ENCODE measurements at places on chromosomes 16 and 17.

- DNase-seq = no peak
Observed at GRCh38 chr16:57493767-57494166, 7.5 kb upstream of the DOK4 start.

- DNase-seq = no peak
Observed at GRCh38 chr16:57486858-57487834, 853 bp upstream of the DOK4 start.

GRCh38 chr16:9082422-9082821 lies 9.0 kb upstream of the HAPSTR1 start:
- DNase-seq = no peak

DNA sequence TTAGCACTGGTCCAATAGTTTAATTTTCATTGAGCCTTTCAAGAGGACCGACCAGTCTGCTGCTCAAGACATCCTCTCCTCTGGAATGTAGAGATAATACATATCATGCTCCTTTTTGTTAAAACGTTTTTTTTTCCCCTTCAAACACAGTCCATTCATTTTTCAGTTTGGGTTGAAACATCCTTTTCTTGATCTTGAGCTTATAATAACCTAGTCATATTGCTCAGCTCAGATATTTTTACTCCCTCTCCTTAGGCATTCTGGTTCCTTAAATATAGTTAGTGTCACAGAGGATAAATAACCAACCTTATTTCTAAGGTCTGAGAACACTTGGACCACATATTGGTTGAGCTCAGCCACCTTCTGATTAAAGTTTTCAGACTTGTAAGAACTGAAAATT lies 12.8 kb downstream of the ANKRD40CL start:
- DNase-seq = no peak

GRCh38 chr16:31641279-31641678 lies 113.6 kb downstream of the AHSP start:
- DNase-seq = no peak

- no peak for DNase-seq
Observed at GRCh38 chr17:8391711-8392110, 5.9 kb downstream of the RNF222 start.

DNA sequence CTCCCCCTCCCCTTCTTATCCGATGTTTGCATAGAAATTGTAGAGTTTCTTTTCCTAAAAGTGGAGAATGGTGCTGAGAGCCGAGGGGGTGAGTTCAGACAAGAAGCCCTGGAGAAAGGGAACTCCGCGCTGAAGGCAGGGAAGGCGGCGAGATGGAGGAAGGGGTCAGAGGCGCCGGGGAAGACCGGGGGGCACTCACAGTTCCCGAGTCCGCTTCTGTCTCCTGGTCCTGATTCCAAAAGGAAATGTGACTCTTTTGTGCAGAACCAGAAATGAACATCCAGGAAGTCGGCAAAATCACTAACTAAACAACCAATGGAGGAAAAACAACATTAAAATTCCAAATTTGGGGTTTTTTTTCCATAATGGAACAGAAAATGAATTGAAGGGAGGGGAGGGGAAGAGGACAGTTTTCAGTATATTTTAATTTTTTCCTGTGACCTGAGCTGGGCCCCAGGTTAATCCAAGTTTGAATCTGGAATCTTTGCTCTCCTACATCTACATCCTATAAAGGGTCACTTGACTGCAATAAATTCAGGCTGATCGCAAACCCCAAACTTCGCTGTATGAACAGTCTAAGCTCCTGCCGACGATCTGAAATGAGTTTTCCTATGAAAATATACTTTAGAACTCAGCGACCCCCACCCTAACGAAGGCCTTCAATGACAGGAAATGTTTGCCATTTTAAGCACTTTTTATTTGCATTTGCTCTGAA lies 252.3 kb downstream of the C16orf95 start:
- no peak for DNase-seq

DNA sequence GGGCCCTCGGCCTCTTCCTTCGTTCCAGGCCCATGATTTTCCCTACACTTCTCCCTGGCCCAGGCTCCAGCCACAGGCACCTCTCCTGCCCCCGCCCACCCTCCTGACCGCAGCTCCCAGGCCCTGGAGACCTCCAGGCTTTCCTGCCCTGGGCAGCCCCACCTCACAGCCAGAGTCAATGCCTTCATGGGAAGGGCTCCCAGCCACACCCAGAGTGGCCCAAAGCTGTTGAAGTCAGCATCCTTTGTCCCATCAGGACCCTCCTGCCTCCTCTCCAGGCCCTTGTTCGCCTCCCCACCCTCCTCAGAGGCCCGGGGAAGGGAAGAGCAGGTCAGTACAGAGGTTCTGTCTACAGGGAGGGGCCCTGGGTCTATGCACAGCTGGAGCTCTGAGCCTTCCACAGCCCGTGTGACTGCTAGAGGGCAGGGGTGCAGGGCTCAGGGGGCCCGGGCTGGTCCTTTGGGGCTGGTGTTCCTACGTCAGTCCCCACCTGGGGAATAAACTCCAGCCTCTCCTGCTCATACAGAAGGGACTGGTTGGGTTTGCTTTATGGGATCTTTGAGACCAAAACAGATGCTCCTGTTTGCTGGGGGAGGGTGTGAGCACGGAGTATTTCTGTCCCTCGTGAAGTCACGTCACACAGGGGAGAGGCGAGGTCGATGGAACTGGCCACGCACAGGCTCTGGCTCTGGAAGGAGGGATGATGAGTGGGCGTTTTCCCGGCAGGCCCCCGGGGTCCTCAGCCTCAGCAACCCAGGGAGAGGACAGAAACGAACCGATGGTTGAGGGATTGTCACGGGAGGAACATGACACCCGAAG lies 20.3 kb downstream of the TRARG1 start:
- no peak for DNase-seq

DNA sequence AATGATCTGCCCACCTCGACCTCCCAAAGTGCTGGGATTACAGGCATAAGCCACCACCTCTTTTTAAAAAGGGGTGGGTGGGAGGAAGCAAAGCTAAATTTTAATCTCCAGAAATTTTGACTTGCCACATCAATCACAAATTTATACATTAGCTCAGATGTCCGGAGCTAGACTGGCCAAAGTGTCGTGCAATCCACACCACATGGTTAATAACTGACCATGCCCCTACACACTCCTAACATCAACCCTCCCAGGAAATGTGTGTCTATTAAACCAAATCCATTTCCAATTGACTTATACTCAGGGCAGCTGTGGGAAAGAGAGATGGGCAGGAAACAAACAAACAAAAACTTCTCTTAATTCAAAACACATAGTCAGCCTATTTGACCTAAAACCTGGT lies 29.9 kb downstream of the SMURF2 start:
- DNase-seq = no peak

DNA sequence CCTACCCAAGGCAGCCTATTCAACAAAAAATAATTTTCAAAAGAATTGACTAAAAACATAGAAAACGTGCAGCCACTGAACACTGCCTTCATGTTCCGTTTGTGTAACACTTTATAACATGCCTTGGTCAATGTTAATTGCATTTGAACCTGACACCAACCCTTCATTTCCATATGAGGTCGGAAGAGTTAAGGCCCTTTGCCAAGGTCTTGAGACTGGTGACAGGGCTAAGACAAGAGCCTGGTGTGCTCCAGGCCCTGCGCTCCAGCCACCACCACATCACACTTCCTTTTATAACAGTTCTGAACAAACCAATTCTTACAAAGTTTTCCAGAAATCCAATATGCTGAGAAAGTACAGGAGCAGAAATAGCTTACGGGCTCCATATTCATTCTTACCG lies 4.2 kb downstream of the BBS2 start:
- DNase-seq = no peak

DNA sequence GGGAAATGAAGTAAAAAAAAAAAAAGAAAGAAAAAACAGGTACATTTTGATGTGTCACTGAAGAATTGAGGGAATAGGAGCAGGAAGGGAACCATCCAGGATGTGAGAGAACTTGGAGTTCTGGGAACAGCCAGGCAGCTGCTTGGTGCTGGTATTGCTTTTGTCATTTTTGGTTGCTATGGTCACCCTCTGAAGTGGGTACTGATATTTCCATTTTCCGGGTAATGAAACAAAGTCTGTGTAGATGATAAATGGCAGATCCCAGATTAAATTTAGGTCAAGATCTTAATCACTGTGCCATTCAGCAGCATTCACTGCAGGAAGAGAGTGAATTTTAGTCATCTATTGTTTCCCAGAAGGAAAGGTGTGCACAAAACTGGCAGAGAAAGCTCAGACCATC lies 93.6 kb downstream of the ABCA8 start:
- DNase-seq = peak; percentile 5

All from NCI-H524 (cell line).